RPMI7951 (cell line): ENCODE measurements at places on chromosomes 3 and 15.

- no peak for DNase-seq
These were observed 53.4 kb downstream of the USP13 start for GRCh38 chr3:179706233-179706632.

DNA sequence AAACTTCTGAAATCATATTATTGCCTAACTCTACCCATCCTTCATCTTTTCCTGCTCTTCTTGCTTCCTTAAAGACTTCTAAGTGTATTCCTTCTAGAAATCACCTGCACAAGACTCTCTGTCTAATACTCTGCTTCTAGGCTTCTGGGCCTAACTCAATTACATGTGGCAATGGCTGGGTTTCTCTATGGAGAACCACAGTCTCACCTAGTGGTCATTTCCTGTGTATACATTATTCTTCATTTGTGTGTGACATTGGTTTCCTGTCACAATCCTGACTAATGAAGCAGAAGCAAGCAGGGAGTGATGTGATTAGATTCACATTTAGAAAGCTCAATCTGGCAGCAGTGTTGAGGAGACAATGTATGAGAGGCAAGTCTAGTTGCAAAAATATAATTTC lies 16.9 kb upstream of the CLDN1 start:
- peak; percentile 52 for DNase-seq

DNA sequence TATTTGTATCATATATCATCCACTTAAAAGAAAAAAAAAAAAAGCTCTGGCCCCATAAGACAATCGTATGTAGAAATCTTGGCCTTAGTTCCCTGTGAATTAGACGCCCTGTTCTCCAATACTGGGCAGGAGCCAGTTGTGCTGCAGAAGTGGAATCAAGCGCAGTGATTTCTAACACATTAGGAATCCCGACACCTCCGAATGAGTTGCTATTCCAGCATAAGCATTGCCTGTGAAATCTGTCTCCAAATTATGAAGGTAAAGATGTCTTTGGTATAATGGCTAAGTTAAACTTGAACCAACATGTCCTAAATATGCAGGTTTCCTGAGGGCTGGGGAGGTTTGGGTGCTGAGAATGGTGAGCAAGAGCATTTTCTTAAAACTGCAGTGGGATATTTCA lies 199.4 kb upstream of the ARRDC4 start:
- no peak for DNase-seq

DNA sequence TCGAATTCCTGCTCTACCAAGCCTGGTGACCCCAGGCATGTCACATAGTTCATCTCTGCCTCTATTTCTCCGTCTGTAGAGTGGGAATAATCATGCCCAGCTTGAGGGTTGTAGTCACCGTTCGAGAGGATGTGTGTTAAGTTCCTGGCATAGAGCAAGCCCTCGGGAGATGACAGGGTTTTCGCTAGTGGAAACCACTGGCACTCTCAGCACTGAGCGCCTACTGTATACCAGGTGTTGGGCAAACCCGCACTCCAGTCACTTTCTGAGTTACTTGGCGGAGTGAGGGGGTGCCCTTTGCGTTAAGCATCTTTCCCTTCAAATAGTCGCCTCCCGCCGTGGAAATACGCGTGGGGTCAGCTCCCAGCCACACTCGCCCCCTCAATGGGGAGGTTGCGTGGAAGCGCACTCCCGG lies 5.1 kb downstream of the FEZF2 start:
- DNase-seq: no peak

DNA sequence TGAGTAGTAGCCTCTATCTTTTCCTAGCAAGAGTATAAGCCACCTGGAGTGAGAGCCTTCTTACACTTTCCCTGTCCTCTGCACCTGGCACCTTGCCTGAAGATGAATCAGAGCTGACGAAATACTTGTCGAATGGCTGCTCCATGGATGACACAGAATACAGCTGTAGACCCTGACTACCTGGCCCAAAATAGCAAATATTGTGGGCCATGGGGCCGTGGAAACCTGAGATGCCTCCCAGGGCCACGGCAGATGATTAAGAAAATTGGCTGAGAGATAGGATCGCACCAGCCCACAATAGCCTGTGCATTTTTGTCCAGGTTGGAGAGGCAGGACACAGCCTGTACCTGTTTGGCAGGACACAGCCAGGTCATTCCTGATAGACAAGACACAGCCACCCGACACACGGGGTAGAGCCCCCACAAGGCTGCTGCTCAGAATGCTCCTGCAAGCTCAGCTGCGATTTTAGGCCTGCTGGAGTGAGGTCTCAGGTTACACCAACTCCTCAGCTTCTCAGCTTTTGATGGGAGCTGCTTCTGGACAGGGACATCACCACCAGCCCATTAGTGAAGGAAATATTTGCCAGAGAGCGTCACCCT lies 22.9 kb upstream of the TPM1 start:
- peak; percentile 93 for DNase-seq

DNA sequence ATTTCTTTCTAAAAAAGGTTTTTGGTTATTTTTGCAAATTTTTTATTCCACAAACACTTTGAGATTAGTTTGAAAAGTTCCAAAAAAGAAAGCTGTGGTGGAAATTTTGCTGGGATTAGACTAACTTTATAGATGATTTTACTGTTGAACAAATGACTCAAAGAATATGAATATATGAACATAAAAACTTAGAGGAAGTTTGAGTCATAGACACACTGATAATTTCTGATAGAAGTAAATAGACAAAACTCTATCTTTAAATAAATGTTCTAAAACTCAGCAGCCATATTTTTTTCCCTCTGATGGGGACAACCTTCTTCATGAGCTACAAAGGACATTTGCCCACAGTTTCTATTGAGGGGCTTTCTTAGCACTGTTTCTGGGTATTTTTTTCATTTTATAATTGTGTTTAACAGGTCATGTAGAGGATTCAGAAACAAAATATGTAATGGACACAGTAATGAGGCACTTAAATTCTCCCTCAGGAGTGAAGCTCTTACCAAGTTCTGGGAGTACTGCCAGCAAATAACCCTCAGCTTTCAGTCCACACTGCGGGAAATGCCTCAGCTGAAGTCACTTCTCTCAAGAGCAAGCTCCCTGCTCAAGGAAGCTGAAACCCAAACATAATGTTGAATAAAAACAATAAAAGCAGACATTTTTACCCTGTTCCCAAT lies 157.6 kb downstream of the NFKBIZ start:
- peak; percentile 58 for DNase-seq

- no peak for DNase-seq
These were observed 40.5 kb upstream of the CDV3 start for GRCh38 chr3:133532951-133533350.

- DNase-seq: no peak
These were observed 19.5 kb downstream of the XXYLT1 start for GRCh38 chr3:195251336-195252065.

GRCh38 chr3:184186184-184186901 lies at the start of gene ABCF3:
ABCF3 (plus strand) TSS chr3:184186199; CDS start chr3:184186208, 9 bp downstream.
- peak; percentile 47 for DNase-seq

DNA sequence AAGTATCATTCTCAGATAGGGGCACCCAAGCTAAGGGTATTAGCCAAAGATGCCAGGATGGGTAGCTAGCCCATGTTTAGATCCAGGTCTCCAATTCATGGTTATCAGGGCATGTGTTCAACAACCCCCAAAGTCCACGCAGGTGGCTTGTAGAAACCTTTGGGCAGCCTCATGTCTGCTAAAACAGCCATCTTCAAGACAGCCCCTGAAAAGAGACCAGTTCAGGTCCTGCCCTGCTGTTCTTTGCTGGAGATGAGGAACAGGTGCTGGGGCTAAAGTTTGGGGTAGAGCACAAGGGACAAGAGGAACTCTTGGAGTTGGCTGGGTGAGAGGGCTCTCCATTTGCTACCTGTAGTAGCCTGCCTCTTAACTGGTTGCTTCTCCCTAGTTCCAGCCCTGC lies 4.6 kb downstream of the PPM1M start:
- no peak for DNase-seq

- no peak for DNase-seq
These were observed 198.6 kb upstream of the SLC2A2 start for GRCh38 chr3:171225165-171225564.

DNA sequence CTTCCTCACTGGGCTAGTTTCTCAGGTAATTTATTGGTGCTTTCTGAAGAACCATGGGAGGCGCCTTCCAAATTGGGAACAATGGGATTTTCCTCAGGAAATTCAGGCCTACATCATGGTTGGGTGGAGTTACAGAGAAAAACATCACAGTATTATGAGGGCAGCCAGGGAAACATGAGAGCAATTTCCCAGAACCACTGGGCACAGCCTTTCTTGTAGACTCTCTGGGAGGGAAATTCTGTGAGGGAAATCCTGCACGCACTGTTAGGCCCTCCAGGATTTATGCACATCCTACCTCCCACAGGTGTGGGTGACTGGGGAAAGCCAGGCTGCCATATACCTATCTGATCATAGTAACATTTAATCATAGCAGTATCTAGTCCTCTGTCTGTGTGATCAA lies 13.2 kb downstream of the POPDC2 start:
- no peak for DNase-seq

DNA sequence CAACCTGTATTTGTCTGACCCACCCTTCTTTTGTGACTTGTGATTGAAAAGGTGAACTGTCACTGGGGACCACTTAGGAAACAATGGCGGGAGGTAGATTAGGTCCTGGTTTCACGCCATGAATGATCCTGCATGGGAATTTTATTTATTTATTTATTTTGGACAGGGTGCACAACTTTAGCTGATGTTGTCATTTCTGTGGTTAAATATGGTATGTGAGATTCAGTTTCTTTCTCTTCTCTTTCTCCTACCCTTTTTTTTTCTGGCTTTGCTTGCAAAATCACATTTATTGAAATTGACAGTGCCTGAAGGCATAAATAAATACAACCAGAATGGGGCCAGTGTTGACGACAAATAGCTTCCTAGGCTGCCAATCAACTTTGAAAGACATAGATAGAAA lies 18.0 kb upstream of the HTR3E start:
- no peak for DNase-seq

DNA sequence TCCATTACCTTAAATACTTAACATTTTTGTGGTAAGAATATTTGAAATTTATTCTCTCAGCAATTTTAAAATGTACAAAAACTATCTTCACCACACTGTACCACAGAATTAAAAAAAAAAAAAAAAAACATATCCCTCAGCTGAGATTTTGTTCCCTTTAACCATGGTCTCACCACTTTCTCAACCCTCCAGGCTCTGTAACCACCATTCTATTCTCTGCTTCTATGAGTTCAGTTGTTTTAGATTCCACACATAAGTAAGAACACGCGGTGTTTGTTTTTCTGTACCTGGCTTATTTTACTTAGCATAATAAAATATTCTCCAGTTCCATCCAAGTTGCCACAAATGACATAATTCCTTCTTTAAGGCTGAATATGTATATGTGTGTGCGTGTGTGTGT lies 41.5 kb downstream of the CSNK1G1 start:
- no peak for DNase-seq

DNA sequence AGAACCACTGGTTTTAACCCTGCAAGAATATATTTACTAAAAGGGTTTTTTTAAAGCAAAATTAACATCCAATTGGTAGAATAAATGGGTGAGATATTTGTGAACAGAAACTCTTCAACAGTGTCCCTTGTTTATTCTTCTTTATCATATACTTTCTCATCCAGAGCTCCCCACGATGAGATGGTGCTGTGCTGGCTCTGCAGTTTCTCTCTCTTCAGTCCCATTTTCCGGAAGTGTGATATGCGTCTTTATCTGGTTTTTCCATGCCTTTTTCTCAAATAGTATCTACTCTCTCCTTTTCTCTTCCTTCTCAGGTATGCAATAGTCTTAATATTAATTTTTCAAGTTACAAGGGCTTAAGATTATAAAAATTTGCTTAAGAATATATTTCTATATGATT lies 1.5 kb downstream of the EAF2 start:
- DNase-seq: no peak

- DNase-seq: no peak
These were observed 116.9 kb upstream of the GADL1 start for GRCh38 chr3:31011380-31011779.

DNA sequence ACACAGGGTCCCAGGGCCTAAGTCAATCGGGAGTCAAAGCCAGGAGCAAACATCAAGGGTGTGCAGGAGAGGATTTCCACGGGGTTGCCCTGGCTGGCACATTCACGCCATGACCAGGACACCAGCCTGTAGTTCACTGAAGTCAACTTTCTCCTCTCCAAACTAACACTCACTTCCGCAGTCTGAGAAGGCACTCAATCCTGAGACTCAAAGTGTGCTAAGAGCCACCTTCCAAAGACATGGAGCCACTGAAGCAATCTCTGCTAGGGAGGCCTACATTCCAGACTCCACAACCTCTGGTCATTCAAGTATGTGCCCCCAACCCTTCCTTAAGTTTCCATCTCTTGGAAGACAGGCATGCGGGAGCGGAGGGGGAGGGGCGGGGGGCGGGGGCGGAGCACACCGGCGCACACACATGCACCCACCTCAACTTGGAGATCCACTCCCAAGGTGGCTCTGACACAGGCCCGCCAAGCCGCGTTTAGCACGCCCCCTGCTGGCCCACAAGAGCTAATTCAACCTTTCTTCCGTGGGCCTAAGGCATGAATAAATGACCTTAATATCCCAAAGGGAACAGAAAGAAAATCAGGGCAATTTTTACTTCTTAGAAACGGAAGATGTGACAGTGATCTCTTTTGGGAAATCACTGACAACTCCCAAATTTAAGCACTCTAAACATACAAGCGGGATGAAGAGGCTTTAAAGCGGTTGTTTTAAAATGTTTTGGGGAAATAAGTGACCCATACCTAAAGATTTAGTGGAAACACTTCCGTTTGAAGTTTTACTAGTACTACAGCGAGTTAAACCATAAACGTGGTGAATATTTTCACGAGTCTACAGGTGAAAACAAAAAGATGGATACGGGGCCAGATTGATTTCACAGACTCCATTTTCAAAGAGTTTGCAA lies 162.5 kb upstream of the CHRNA7 start:
- DNase-seq: peak; percentile 43

DNA sequence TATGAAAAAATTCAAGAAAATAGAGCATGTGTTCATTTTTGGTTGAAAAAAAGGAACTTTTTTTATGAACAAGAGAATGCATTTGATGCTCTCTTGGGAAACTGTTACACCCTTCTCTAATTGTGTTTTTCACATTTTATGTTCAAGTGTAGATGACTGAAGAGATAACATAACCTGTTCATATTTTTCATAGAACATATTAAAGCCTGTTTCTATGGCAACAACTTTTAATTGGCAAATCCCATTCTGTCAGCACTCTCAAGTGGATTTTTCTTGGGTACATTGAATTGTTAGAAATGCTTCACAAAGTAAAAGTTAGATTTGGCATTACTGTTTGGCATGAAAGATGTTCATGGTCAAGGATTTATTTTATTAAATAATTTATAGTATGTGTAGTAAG lies 117.5 kb downstream of the MBNL1 start:
- DNase-seq: no peak

GRCh38 chr3:155230382-155230781 lies 63.1 kb downstream of the STRIT1 start:
- DNase-seq: peak; percentile 9

DNA sequence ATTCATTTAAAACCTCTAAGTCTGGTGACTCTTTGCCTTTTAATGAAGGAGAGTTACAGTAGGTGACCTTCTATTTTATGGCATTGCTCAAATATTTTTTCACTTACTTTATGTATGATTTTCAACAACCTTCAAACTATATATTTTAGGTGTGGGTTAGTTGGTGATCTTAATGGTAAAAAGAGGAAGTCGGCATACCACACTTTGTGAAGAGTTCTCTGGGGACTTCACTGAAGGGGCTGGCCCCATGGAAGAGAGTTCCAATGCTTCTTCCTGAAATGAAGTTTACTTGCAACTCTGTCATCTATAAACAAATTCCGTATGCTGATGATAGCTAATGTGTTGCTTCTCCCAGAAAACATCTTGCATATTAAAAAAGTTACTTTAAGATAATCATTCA lies 647.0 kb upstream of the SGO1 start:
- no peak for DNase-seq

GRCh38 chr15:29322415-29322814 lies 52.8 kb upstream of the NSMCE3 start:
- DNase-seq: no peak
